OCI-LY7 (cell line): ENCODE measurements at places on chromosomes 11 and 22.

DNA sequence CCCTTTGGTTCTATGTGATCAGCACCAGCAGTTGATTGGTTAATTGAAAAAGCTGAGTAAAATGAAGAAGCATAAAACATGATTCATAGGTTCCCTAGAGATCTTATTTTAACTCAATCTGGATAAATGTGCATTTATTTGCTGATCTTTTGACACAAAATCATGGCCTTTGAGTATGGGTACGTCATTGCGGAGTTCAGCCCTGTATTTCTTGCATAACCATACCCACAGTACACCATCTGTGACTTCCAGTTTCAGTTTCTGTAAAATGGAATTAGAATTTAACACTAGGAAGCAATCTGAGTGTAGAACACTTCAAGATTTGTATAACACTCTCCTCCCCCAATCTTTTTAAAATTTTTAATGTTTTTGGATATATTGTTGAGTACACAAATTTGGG is 358.2 kb downstream of the DDX10 start:
- no peak for DNase-seq

GRCh38 chr11:59992425-59992824 is 24.6 kb upstream of the OOSP4B start:
- no peak for DNase-seq

- DNase-seq, result no peak
Measured at GRCh38 chr11:61122761-61123160, 20.5 kb downstream of the CD5 start.

DNA sequence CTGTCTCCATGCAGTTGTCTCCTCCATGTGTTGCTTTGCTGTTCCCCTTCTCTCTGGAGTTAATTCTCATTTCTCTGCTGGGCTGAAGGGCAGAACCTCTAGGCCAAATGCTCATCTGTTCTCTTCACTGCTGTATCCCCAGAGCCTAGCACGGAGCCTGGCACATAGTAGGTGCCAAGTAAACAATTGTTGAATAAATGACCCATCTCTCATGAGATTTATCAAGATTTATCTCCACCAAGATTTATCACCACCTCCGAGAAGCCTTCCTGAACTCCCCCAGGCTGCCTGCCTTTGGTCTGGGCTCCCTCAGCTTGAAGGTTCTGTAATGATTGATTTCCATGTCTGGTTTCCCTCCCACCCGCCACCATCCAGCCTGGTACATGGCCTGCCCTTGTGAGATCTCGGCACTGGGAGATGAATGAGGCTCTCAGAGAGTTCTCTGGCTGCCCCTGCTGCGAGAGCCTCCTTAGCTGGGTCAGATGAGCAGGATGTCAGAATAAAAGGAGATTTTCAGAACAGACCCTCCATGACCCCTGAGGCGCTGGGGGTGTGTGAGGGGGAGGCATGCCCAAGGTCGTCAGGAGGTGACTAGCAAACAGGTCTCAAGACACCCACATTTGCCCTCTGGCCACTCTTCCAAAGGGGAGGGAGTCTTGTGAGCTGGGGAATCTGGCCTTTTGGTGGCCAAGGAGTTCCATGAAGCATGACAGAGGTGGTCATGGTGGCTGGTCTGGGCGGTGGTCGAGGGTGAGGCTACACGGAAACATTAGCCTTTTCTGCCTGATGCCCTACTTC is 2.4 kb upstream of the GDPD5 start:
- no peak for DNase-seq

- DNase-seq, result no peak
Measured at GRCh38 chr11:20118209-20118608, 42.1 kb downstream of the DBX1 start.

DNA sequence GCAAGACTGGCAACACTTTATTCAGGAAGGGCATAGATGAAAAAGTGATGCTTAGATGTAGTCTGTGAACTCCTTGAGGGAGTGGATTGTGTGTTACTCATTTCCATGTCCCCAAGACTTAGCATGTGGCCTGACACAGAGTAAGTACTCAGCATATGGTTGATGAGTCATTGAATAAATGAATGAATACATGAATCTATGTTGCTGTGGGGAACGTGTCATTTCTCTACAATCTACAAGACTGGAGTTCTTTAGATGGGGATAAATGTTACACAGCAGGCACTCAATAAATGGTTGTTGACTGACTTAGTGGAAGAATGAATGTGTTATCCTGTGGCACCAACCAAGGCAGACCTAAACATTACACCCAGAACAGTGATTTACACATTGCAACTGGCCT is 17.9 kb downstream of the BPIFC start:
- DNase-seq, result no peak

GRCh38 chr22:23222033-23222792 is 41.9 kb downstream of the BCR start:
- no peak for DNase-seq

DNA sequence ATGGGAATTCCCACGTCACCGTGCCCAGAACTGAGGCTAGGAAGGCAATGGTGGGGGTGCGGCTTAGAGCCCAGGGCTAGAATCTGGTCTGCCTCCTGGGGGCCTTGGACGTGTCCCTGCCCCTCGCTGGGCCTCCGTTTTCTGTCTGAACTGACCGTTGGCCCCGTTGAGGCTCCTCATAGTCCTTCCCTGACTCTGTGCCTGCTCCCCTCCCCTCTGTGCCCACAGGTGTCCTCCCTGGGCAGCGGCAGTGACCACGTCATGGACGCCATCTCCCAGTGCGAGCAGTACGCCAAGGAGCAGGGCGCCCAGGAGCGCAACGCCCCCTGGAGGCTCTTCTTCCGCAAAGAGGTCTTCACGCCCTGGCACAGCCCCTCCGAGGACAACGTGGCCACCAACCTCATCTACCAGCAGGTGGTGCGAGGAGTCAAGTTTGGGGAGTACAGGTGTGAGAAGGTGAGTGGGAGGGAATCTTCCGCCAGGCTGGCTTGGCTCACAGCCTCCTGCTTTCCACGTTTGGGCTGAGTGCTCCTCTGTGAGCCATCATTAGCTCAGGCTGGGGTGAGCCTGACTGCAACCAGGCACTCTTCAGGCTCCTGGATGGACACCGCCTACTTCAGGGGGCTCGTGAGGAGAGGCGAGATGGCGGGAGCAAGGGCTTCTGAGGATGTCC is 63.9 kb downstream of the MYO7A start:
- peak; percentile 23 for DNase-seq

DNA sequence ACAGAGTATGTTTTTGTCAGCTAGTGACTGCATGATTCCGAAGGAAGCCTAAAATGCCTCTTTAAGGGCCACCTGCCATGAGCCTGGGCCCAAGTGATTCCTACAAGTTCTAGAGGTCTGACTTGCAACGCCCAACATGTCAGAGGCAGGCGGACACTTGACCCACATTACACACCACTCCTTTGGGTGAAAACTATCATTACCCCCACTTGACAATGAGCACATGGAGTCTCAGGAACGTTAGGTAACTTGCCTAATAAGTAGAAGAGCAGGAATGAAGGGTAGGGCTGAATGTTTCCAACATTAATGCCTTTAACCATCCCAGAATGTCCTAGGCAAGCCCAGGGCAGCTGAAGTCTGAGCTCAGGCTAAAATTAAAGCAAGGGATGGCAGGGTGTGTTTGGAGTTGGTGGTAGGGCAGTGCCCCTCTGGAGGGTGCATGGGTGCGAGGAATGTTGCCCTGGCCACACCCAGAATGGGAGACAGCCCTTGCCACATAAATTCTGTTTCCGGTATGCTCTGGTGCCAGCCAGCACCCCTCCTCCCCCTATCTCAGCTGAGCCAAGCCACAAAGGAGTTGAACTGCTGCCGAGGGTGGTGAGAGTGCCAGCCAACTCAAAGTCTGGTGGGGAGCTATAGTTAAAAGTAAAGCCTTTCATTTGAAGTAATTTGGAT is 2.5 kb downstream of the PLAAT2 start:
- DNase-seq, result no peak

GRCh38 chr11:124751391-124751740 is 689 bp downstream of the VSIG2 start:
- no peak for DNase-seq

DNA sequence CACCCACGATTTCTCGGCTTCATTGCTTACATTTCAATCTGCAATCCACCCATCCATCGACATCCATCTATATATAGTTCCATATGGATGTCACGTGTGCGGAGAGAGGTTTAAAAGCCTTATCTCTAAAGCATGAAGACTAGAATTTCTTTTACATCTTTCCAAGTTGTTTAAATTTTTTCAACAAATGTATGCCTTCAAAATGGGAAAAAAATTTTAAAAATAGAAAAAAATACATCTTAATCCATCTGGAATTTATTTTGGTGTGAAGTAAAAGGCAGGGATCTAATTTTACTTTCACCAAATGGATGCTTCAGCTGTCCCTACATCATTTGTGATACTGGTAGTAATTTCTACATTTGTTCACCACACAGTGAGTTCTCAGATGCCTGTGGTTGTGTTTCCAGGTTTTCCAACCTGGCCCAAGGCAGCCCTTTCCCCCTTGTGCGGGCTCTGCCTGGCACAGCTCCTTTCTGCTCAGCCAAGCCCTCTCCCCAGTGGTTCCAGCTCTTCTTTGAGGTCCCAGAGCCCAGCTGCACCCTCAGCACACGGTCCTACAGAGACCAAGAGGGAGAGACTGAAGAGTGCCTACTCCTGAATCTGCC is 37.6 kb upstream of the KLHL35 start:
- DNase-seq, result no peak

GRCh38 chr22:20130731-20131596 is 640 bp upstream of the ZDHHC8 start:
- DNase-seq, result no peak

- DNase-seq, result no peak
Measured at GRCh38 chr11:117219001-117219400, 12.9 kb downstream of the PCSK7 start.

DNA sequence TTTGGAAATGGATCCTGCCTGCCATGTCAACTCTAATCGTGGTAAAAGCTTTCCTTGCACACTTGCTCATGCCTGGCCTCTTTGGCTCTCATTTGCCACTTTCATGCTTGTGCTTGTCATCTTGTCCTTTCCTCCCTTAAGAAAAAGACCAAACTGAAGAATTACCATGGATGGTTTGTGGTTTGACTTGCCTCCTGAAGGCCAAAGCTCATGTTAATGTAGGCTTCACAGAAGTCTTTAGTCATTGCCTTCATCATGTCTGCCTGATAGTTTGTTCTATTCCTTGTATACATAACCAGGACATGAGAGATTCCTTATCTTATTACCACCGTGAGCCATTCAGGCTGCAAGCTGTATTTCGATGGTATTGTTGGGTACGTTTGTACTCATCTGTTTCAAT is 17.3 kb downstream of the TEAD1 start:
- no peak for DNase-seq

GRCh38 chr11:134742956-134743819 is 331.1 kb upstream of the B3GAT1 start:
- no peak for DNase-seq

DNA sequence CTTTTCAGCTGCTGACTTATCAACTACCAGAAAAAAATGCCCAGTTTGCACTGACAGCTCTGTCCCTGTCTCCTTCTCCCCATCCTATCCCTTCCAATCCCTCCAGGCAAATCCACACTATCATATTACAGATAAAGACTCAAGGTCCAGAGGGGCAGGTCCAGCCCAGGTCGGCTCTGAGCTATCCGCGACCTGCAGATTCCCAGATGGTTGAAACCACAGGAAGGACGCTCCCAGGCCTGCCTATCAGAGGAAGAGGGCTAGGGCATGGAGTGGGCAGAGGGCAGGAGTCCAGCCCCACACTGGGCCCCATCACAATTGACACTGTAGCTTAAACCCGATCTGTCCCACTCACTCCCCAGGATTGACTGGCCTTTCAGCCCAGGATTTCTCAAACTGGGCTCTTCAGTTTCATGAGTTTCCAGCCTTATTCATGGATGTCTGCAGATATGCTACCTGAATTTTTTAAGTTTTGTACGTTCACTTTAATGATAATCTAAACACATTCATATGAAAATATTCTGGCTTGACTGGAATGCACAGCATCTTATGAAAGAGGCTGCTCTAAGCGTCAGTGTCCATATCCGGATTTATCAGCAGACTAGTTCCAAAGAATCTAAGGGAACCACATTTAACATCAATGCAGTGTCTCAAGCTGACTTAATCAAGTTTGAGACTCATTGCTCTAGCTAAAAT is 16.4 kb upstream of the FCHSD2 start:
- DNase-seq, result peak; percentile 16

- DNase-seq, result no peak
Measured at GRCh38 chr11:2558861-2559526, 114.2 kb downstream of the KCNQ1 start.

DNA sequence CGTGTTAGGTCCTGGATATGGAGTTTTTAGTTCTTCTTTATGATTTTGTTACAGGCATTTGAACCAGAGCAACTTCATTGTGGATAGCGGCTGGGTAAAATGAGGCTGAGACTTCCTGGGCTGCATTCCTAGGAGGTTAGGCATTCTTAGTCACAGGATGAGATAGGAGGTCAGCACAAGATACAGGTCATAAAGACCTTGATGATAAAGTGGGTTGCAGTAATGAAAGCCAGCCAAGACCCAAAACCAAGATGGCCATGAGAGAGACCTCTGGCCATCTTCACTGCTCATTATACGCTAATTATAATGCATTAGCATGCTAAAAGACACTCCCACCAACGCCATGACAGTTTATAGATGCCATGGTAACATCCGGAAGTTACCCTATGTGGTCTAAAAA is 23.4 kb upstream of the CLMP start:
- DNase-seq, result no peak

DNA sequence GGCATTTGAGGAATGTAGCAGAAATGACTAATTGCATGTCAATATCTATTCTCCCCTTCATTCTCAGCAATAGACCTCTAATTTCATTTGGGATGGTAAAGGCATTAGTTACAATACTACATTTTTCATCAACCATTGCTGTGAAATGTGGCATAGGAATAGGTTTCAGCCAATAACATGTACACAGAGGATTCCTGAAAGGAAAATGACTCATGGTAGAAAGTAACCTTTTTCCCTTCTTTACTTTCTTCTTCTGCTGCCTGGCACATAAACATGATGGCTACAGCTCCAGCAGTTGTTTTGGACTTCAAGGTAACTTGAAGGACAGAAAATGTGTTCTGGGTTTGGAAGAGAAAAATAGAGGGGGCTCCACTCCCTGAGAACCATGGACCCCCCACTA is 231.8 kb upstream of the CTSC start:
- DNase-seq, result no peak

- DNase-seq, result no peak
Measured at GRCh38 chr11:133835593-133836548, 9.4 kb downstream of the SPATA19 start.

DNA sequence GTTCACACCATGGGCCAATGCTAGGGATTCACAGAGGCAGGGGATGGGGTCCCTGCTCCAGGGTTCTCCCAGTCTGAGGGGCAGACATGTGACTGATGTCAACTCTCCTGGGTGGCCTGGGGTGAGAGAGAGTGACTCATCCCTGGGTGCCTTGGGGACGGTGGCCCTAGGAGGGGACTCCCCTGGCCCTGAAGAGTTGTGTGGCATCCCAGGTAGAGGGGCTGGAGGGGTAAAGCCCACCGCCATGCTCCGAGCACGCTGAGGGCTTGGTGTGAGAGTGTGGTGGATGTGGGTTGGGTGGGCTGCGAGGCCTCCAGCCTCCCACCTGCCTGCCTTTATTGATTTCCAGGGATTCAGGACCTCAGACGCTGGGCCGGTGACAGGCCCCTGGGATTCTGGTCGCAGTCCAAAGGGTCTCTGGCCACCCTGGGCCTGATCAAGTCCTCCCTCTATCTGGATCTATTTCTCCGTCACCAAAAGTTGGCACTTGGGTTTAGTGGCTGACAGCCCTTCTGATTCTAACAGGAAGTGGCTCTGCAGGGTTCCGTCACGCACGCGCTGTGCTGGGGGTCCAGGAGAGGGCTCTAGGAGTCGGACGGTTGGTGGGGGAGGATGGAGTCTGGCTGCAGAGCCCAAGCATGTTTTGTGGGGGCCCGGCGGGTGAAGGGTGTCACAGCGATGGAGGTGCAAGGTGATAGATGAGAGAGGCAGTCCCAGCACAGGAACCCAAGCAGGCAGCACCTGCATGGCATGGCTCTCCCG is 27.3 kb upstream of the WNT7B start:
- DNase-seq, result no peak
